Left renal cortex interstitium (tissue), 4 donors: ENCODE measurements at places on chromosomes 7 and 10.

DNA sequence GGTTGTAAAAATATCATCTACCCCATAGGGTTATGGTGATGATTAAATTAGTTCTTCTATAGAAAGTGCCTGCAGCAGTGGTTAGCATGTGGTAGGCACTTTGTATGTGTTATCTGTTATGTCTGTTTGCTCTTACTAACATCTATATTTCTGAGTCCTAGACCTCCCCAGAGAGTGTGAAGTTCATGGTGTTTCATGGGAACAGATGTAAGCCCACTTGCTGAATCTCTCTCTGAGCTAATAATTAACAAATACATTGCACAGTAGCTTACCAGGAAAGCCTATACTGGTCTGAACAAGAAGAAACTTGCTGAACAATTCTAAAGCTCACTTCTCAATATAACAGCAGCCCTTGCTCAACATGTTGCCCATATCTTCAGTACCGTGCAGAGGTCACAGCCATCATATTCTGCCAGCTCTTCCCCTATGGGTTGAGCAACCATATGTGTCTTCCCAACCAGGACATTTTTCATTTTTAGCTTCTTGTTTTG lies 100.1 kb downstream of the NPSR1 start:
- DNase-seq = no peak

DNA sequence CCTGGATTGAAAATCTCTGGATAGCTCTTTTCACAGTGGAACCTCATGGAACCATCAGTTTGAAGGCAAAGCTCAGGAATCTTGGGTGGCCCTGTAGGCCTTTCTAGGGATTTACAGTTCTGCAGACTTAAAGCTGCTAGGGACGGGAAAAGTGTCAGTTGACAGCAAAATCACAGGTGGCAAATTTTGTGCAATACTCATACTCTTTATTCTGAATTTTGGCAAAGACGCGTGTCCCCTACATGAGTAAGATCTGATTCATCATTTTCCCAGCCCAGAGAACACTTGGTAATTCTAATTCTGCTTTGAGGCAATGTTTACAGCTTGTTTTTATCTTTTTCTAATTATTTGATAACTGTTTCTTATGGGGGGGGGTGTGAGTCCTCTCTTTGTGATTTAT lies 3.6 kb downstream of the LRRC17 start:
- no peak for DNase-seq

- no peak for DNase-seq
Observed at GRCh38 chr7:1176891-1177373, 16.9 kb upstream of the ZFAND2A start.

DNA sequence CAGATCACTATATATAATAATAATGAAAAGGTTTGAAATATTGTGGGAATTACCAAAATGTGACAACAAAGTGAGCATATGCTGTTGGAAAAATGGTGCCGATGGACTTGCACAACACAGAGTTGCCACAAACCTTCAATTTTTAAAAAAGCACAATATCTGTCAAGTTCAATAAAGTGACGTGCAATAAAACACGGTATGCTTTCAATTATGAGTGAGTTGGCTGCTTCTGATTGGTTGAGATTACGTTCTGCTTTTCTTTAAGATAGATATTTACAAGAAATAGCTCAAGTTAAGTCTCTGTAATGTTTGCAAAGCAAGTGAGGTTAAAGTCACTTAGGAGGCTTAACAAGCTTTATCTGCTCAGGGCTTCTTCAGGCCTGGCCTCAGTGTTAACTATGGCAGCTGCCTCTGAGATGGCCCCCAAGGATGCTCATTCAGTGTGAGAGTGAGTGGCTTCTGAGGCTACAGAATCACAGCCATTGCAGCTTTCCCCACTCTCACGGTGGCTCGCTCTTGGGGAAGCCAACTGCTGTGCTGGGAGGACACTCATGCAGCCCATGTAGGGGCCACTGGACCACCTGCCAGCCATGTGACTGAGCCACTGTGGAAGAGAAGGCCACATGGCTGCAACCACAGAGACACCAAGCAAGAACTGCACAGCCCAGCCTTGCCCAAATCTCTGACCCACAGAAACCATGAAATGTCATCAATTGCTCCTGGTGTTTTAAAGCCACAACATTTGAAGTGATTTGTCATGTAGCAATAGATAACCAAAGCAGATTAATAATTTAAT lies 78.3 kb upstream of the TMEM72 start:
- DNase-seq = no peak

GRCh38 chr10:76211691-76212090 lies 780.3 kb downstream of the LRMDA start:
- no peak for DNase-seq

DNA sequence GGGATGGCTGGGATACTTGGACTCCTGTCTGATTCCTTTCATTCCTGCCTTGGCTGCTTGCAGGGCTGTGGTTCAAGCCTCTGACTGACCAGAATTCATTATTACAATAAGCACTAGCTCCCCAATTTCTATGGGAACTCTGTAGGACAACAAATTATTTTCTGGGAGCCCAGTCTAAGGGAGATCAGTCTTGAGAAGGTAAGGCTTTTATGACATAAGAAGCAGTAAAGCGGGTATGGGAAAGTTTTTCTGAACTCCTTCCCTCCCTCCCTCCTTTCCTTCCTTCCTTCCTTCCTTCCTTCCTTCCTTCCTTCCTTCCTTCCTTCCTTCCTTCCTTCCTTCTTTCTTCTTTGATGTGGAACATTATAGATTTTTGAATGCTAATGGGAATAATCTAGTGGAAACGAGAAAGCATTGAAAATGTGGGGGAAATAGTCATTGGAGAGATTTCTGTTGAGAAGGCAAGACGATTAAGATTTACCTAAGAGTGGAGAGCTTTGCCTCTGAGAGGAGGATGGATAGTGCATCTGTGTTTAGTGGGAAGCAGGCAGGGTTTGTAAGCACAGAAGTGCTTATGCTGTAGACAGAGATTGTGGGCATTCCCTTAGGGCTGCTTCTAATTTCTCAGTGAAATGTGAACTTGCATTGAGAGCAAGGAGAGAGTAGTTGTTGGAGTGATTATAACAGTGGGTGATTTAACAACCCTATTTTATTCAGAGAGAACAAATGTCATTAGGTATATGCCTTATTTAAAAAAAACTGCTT lies 201.5 kb downstream of the DNAJB9 start:
- DNase-seq = no peak

DNA sequence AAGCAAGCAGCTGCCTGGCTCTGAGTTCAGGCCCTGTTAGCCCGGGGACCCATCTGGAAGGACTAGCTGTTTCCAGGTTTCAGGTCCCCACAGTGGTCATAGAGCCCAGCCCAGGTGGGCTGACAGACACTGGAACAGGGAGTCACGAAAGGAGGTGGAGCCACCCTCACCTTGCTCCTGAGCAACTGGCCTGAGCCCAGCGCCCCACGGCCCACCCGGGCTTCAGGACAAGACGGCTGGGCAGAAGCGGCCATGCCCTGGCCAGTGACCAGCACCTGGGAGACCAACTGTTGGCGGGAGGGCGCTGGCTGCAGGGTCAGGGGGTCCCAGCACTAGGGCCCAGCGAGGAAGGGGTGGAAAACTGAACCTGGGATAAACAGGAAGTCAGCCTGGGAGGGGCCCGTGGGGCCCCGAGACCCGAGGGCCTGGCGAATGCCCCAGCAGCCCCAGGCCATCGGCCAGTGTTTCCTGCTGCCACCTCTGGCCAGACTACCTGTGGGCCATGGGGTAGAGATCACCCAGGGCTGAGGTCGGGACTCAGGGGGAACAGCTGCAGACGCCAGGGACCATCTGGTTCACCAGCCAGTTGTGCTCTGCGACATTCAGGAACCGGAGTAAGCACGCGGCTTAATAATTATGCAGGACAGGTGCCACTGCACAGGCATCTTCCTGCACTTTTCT lies 282.1 kb upstream of the PPP2R2D start:
- DNase-seq = no peak

DNA sequence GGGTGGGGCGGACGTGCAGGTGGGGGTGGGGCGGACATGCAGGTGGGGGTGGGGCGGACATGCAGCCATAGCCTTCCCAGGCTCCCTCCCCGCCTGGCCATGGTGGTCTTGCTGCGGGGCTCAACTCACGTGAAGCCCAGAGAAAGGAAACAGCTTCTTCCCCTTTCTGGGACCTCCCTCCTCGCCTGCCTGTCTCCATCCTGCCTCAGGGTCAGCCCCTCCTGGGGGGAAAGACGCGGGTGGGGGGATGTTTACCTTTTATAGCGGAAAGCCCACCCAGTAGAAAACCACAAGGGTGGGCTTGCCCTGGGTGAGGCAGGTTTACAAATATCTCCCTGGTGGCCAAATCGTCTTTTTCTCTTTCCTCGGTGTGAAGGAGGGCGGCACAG lies 520.0 kb downstream of the GLRX3 start:
- no peak for DNase-seq

DNA sequence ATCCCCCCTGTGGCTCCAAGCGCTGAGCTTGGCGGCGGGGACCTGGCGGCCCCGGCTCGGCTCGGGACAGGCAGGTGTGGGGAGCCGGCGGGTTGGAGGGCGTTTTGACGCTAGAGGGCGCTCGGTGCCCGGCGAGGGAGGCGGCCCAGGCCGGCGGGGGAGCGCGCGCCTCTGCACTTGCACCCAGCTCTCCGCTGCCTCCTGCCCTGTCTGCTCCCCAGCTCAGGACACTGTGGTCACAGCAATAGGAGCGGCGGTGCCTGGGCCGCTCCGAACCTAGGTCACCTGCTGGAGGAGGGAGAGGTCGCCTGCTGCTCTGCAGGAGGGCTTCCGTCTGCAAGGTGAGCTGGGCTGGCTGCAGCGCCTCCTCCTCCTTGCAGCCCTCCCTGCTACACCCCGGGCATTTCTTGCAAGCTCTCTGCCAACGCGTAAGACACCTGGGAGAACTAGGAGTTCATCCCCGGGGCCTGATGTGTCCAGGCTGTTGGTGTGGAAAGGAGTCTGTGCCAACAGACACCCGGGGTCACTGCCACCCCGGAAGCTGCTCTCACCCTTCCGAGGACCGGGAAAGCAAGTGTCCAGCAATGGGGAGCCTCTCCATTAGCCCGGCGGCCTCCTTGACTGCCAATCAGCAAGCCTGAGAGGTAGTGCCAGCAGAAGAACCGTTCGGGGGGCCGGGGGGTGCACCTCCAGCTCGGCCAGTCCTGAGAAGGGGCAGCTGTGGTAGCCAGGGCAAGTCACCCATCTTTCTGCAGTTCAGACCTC lies 620.4 kb downstream of the GALNT17 start:
- DNase-seq = peak; percentile 35

DNA sequence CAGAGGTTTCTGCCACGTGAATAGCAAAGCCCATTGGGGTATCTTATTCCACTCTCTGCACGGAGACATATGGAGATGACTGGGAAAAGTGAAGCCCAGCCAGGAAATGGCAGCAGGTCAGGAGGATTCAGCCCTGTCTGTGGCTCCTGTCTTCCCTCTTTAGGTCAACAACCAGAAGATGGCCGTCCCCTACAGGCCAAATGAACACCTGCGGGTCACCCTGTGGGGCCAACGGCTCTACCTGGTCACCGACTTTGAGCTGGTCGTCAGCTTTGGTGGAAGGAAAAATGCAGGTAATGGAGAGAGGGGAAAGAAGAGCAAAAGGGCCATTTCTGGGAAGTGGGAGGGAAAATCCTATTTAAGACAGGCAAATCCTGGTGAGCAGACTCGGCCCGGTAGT lies 38.3 kb downstream of the EPHB4 start:
- DNase-seq = no peak

GRCh38 chr10:50497758-50498157 lies 126.0 kb downstream of the SGMS1 start:
- DNase-seq = no peak

DNA sequence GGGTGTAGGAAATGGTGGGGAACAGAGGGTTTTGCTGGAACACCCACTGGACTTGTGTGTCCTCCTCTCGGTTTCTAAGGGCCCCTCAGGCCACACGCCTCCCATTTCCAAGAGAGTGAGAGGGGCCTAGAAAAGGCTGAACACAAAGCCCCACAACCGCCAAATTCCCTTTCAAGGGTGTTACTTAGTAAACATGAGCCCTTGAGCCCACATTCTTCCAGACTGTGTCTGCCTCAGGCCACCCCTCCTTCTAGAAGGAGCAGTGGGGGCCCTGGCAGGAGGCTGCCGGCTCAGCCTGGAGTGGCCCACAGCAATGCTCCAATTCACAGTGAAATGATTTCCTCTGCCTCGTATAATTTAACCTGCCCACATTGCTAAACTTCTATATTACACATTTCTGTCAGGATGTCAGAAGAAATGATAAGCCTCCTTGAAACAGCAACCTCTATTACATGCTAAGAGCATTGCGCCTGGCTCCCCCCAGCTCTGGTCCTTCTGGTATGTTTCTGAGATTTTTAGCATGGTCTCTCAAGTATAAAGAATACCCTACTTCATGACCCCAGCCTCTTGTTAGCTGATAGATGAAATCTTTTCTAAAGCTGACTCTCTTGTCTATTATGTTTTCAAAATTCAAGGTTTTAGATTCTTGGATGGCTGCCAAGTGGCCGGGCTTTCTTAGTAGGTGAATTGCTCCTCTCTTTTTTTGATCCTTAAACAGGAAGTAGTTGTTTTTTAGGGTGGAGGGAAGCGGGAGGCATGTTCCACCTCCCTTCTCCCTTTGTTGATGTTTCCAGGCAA lies 673.9 kb upstream of the GALNT17 start:
- no peak for DNase-seq

DNA sequence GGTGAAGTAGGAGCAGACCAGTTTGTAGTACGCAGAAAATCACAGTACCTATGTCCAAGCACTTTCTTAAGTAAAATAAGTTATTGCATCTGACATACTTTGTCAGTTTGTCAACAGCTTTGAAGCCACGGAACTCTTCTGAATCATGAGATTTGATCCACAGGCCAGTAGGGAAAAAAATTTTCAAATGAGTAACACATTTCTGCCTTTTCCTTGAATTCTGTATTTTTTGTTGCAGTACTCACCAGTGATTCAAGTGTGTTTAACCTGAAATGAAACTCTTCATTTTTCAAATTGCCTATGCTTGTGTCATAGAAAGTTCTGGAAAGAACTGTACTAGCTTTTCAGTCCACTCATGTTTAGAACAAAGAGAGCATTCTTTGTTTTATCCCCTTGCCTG lies 337.7 kb downstream of the GATA3 start:
- DNase-seq = no peak

- no peak for DNase-seq
Observed at GRCh38 chr7:54946764-54947163, 72.1 kb upstream of the EGFR start.

GRCh38 chr7:23915236-23915635 lies 205.2 kb downstream of the STK31 start:
- DNase-seq = no peak

DNA sequence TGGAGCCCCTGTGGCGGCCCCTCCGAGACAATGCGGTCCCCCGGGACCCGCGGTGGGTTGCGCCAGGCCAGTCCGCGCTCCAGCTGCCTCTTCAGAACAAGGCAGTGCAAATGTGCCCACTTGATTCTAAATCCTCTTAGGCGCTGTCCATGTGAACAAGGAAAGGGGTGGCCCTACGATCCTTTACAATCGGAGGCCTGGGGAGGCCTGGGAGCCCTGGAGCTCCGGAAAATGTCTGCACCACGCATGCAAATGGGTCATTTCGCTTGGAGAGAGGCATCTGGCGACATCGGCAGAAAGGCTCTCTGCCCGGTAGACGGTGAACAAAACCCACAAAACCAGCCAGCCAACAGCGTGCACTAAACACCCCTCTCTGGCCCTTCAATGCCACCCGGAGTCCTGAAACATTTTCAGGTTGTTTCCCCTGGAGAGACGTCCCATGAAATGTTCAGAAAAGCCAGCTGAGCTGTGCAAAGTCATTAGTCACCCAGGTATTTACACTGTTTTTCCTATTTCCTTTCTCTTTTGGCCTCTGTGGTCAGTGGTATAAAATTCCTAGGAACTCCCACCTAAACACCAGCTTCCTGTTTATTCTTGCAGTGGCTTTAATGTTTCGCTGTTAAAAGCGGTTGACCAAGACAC lies 102.8 kb upstream of the ZNF438 start:
- peak; percentile 88 for DNase-seq
